Cardiac fibroblast (primary cell): ENCODE measurements at places on chromosomes 6 and 20.
A peak's percentile ranks its signal among the peaks of the same experiment; 100 is the strongest.

DNA sequence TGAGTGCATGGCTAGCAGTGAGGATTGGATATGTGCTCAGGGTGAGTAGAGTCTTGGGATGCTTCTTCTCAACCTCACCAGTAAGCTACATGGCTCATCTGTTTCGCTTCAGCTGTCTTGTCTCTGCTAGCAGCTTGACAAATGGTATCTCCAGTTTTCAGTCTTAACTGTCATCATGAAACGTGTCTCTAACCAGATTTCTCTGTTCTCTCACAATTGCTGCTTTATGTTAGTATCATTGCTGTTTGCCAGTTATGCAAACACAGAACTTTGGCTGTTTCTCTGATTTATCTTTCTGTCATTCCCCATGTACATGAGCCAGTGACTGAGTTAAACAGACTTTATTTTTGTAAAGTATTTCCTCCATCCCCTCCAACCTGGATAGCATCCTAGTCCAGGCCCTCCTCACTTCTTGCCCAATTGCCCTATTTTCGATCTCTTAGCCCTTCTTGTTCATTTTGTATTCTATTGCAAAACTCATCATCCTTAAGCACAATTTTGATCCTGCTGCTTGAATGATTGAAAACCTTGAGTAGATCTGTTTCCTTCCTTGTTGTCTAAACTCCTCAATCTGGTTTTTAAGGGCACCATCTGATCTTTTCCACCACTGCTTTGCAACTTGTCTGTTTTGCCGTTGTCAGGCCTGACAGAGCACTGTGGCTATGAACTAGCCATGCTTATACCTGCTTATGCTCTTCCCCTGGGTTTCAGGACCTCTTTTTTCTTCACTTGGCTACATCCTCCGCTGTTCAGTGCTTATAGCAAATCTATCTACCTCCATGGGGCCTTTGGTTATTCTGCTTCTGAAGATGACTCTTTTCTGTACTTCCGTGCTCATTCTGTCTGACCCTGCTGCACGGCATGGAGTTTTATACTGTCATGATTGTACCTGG, 37.7 kb upstream of the ADIG start:
- DNase-seq, result no peak

DNA sequence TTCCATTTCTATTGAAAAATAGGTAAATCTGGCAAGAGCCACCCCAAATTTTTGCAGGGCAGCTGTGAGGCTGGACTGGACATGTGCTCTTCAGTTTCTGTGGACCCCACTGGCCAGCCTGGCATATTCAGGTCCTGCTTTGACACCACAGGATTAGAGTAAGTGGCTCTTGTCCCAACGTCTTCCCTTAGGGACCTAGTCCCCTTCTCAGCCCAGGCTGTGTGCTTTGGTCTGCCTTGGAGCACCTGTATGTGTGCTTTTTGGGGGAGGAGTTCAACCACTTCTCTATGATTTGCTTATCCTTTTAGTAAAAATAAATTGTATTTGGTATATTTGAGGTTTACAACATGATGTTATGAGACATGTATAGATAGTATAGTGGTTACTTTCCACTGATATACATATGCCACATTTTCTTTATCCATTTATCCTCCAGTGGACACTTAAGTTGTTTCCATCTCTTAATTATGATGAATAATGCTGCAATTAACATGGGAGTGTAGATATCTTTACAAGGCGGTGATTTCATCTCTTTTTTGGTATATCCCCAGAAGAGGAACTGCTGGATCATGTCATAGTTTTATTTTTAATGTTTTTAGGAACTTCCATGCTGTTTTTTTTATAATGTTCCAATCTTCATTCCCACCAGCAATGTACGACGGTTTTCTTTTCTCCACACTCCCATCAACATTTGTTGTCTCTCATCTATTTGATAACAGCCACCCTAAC, 167.8 kb upstream of the UST start:
- DNase-seq, result no peak

DNA sequence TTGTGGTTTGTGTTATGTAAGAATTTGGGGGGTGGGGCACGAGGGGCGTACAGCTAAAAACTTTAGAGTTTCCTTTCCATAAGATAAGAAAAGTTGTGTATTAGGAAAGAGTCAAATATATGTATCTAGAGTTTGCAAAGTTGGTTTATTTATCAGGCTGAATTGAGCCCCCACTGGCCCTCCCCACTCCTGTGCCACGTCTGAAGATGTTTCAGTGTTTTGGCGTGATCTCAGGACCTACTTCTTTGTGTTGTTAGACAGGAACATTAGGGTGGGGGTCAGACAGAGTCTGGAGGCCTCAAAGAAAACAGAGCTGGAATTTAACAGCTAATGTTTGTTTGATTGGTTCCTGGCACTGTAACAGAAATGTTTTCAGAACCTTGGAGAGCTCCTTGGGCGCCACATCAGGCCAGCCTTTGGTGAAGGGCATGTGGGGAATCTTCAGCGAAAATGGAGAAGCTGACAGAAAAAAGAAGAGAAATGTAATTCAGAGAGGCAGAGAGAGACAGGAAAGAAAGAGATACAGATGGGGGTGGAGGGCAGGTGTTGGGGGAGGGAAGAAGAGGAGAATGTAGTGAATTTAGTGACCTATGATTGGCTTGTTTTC, 674 bp downstream of the NRSN1 start:
- DNase-seq, result peak; percentile 53

DNA sequence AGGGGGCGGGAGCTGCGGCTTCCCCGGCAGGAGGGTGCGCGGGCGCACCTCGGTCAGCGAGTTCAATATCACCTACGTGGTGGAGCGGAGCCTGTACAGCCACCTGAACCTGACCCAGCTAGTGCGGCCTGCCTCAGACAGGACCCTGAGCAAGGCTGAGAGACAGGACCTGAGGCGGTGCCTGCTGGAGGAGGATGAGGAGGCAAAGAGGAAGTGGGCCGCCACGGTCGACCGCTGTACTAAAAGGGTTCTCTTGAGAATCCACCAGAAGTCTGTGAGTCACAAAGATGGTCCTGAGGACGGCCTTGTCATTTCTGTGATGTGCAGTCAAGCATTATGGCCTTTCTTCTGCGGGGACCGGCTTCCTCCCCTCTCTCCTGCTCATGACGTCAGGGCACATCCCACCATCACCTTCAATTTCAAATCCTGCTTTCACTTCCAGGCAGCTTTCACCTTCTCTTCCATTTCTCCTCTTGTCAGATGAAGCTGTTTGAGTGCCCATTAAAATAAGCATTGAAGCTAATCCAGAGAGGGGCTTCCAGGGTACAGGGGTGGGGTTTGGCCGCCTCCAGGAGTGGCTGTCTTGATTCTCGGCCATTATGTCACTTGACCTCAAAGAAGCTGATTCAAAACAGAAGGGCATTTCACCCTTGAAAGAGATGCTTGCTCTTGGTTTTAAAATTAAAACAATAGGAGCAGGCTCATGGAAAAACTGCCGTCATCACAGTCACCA, 177.6 kb downstream of the SASH1 start:
- no peak for DNase-seq

DNA sequence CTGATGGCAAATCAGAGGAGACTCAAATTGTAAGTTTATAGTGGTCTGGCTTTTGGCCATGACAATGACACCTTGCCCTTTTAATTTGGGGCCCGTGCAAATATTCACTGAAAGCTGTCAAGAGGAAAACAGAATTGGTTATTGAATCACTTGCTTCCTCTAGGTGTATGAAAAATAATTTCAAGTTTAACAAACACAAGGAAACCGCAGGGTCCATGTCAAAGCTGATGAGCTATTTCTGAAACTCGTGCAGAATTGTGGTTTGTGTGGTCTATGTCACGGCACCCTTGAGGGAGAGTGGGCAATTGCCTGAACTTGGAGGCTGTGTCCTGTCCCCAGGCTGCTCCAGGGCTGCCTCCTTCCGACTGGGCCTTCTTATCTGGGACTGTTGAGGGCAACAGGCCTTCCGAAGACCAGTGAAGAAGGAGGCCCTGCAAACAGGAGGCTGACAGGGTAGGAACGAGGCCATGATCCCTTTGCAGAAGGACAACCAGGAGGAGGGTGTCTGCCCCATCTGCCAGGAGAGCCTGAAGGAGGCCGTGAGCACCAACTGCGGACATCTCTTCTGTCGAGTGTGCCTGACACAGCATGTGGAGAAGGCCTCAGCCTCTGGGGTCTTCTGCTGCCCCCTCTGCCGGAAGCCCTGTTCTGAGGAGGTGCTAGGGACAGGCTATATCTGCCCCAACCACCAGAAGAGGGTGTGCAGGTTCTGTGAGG, 788 bp downstream of the TRIM40 start:
- no peak for DNase-seq

DNA sequence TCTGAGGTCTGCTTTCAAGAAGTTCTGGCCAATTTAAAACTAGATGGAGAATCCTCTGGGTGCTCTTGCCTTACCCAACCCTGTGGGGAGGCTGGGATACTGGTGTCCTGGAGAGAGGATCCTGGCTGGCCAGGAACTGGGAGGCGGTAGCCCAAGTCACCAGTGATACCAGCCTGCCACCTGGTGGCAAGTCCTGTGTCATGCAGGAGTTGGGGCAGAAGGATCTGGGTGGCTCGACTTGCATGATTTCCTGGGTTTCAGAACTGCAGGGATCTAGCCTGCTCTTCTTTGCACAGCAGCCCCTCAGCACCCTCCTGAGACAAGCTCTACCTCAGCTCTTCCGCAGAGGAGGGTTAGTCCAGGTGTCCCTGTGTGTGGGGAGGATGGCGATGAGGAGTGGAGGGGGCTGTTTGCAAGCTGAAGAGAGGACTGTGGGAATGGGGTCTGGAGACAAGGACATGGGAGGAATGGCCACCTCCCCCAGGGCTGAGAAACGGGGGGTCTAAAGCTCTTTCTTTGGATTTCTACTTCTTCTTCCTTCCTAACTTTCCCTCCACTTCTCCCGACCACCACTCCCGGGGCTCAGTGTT, 4.2 kb downstream of the KCNK17 start:
- peak; percentile 75 for DNase-seq
